ENCODE measurements at places on chromosomes 6 and 20. TPM values are rescaled to one million over a fixed set of nuclear protein-coding genes. Genes with fewer than 3 reads are reported as not detected.

NUP153 gene
- total RNA-seq = 31.3 TPM

CGA gene
- not detected for total RNA-seq

ISM1 gene
- total RNA-seq = 0.09 TPM

LRRC73 gene
- total RNA-seq = 0.17 TPM

PKHD1 gene
- total RNA-seq = 0.17 TPM
